Activated effector memory CD4-positive, alpha-beta T cell treated with anti-CD3 and anti-CD28 coated beads, Interleukin-2, amount 50 U/mL, for 16 hours (primary cell): ENCODE measurements at places on chromosomes 7 and 10.

GRCh38 chr7:158018098-158018762 lies 569.4 kb downstream of the PTPRN2 start:
- DNase-seq: peak; percentile 19

DNA sequence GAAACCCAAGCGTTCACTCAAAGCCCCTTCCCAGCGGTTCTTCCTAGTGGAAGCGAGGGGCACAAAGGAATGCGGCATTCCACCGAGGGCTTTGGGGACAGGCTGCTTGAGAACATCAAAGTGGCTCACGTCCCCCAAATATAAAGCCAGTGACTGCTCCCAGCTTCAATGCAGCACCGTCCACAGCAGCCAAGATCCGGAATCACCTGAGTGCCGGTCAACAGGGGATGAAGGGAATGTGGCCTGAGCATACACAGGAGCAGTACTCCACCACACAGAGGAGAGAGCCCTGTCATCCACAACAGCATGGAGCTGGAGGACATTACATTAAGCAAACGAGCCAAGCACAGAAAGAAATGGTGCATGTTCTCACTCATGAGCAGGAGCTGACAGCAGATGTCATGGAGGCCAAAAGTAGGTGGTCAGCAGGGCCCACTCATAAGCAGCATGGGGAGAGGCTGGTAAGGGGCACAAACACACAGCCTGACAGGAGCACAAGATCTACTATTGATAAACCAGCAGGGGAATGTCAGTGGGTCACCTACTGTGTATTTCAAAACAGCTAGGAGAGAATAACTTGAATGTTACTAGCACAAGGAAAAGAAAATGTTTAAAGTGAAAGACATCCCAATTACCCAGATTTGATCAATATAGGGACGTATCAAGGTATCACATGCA lies 79.5 kb downstream of the DIP2C start:
- DNase-seq: no peak

GRCh38 chr7:1440620-1441019 lies 18.6 kb downstream of the MICALL2 start:
- DNase-seq: no peak

DNA sequence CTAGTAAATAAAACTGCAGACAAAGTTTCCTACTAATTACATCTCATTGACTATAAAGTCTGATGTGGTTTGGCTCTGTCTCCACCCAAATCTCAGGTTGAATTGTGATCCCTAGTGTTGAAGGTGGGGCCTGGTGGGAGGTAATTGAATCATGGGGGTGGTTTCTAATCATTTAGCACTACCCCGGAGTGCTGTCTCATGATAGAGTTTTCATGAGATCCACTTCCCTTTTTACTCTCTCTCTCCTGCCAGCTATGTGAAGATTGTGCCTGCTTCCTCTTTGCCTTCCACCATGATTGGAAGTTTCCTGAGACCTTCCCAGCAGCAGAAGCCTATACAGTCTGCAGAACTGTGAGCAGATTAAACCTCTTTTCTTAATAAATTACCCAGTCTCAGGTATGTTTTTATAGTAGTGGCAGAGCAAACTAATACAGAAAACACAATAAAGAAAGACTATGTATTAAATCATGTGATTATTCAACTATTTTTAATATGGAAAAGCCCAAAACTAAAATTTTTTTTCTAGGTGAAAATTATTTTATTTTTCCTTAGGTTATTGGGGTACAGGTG lies 232.1 kb downstream of the FZD1 start:
- DNase-seq: no peak

- DNase-seq: peak; percentile 48
Measured at GRCh38 chr10:86107131-86107530, 259.5 kb downstream of the GRID1 start.

DNA sequence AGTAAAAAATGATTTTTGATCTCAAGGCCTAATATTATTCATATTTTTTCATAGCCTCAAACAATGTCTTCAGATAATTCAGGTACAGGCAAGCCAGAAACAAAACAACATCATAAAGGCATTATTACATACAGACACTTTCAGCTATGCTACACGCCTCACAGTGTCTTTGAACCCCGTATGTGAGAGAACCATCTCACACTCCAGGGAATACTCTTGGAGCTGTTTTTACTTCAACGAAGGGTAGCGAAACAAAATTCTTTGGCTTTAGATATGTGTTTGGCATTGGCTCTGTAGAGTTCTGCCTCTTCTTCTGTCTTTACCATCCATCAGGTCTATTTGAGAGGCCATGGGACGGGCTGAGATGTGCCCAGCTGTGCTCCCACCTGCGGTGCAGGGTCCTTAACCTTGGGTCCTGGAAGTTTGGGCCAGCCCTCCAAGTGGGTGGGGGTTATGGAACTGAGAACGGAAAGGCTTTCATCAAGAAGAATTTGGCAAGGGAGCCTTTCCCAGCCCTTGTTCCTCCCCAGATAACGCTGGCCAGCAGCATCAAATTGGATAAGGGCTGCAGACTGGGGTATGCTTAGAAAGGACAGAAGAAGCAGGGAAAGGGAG lies 276.9 kb downstream of the TCF7L2 start:
- DNase-seq: no peak

DNA sequence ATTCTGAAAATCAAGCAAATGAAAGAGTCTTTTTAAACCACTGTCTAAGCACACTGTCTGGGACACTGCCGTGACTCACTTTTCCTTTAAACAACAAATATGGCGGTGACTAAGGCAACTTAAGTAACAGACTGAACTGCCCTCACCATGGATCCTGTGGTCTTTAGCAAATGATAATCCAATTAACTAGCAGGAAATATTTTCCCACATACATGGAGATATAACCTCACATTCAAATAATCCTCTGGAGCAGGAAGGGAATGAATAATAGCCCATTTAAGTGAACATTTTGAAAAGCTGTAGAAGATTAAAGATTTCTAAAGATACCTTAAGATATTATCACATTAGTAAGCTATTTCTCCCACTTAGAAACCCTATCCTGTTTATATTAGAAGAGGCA lies 40.3 kb upstream of the LRRC17 start:
- DNase-seq: no peak

DNA sequence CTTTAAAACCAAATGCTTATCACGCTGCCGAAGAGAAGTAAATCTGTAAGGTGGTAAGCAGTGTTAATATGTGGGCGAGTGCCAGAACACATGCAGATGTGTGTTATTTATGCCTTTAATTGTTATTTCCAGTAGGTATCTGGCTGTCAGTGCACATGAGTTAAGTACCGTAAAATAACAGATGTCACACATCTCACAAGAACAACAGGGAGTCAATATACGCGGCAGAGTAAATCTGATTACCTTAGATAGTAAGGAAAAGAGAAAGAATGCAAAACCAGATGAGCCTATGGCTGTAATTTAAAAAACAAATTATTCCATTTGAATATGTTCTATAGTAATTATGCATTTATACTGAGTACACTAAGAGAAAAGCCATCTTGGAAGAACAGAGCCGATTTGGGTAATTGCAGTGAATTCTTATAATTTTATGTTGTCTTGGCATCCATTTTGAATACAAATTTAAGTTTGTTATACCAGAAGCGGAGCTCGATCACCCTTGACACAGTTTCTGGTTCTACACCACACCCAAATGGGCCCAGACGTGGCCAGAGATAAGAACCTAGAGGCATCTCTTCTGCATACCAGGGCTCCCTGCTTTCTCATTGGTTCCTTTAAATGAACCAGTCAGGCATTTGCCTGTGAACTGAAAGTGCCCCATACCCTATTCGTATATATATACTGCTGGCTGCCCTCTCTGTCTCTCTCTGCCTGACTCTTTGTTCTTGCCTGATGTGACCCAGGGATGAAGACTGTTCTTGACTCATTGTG lies 34.8 kb downstream of the DNAJB9 start:
- DNase-seq: no peak

GRCh38 chr7:1223196-1223981 lies 9.3 kb upstream of the UNCX start:
- no peak for DNase-seq

DNA sequence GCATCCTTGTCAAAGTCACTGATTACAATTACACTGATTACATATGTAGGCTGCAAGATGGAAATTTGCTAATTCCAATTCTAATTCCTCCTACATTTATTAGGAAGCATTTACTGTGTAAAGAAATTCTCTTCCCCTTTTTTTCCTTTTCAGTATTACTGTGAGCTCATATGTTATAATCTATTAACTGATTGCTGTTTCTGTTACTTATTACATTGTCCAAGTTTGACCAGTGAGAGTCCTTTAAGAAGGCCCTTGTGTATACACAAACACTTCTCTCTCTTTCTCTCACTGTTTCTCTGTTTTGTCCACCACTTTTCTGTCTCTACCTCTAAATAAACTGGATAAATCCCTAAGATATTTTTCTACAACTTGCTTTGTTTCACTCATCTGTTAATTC lies 31.5 kb downstream of the PHF14 start:
- DNase-seq: no peak

DNA sequence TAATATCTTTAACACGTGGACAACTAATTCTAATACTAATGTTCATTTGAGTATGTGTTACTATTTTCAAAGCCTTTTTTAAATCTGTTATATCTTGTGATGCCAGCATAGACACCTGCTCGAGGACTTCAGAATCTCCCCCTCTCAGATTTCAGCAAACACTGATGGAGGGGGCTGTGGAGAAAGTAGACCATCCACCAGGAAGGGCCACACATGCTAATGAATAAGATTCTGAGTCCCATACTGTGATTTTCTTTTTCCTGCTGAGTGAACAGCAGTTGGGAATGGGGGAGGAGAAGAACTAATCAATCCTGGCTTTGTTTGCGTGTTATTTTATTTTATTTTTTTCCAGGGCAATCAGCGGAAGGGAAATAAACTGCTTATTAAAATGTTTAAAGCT lies 157.9 kb upstream of the CSTF2T start:
- DNase-seq: no peak

DNA sequence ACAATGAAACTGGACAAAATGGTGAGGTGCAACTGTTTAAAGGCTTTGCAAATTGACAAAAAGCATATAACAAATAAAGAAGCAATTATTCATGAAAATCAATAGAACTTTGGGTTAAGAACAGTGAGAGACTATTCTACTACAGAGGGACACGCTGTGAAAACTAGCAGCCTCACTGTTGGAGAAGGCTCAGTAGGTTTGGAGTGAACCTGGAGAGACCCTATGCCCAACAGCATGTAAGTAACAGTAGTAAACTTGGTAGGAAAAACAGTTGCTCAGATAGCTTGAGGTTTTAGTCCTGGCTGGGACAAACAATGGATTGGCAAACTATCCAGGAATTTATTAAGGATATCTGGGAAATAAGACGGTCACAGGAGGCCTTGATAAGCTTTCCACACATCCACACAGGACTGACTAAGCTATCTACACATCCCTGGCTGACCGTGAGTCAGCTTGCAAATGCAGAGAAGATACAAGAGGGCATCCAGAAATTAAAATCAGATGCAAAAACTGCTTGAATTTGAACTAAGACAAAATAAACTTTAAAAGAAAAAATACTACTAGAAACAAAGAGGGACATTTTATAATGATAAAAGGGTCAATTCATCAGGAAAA lies 15.9 kb downstream of the FAM149B1 start:
- DNase-seq: no peak

DNA sequence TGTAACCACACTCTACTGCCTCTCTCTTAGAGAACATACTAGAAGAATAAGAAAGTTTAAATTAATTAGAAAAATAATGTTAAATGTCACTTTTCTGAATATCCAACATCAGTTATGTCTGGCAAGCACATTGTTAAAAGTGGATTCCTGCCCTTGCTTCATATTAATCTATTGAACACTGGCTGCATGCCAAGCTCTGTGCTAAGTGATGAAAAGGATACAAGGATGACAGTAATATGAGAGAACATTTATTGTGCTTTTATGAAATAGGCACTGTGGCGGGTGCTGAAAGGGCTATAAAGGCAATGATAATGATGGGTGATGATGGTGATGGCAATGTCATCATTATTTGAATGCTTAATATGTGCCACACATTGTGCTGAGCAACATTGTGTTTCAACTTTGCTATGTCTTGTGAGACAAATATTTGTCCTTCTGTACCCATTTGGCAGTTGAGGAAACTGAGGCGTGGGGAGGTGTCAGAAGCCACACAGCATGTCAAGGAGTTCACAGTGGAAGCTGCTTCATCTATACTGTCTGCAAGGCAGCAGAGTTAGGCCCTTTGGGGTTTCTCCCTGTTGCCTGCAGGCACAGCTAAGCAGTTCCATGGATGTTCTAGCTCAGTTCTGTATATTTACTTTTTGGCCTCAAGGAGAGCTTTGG lies 64.2 kb upstream of the RAPGEF5 start:
- DNase-seq: no peak

- DNase-seq: no peak
Measured at GRCh38 chr7:106034383-106034782, 71.3 kb downstream of the CDHR3 start.

DNA sequence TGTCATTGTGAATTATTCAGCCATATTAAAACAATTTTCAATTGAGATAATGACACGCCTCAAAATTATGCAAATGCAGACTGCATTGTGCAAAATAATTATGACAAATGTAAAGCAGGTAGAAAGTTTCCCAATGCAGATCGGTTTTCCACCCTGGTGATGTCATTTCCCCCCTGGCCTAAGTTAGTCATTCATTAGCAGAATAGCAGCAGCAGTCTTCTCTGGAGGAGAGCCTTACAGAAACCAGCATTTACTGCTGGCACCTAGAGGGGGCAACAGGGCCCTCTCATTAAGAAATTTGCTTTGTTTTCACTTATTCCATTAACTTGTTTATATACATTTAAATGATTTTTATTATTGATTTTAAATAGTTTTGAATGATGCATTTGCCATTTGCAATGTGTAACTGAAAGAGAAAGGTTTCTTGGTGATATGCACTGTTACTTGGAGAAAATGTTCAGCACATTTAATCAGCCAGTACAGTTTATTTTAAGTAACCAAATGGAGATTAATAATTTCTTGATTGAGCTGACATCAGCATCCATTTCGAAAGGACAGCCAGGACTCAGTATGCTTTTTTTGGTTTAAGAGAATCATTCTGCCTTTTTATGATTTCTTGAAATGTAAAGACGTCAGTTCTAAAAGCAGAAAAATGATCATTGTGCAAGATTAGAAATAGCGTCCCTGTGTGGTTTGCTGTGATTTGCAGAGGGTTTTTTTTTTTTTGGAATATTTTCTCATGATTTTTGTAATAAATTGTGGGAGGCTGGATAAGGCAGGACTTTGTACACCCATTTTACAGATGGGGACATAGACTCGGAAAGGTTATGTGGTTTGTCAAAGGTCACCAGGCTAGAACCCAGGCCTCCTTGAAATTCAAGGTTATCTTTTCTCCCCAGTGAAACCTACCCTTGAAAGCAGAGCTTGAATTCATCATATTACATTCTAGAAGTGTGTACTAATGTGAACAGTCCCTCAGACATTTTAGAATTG lies 3.5 kb downstream of the ARID5B start:
- peak; percentile 82 for DNase-seq

DNA sequence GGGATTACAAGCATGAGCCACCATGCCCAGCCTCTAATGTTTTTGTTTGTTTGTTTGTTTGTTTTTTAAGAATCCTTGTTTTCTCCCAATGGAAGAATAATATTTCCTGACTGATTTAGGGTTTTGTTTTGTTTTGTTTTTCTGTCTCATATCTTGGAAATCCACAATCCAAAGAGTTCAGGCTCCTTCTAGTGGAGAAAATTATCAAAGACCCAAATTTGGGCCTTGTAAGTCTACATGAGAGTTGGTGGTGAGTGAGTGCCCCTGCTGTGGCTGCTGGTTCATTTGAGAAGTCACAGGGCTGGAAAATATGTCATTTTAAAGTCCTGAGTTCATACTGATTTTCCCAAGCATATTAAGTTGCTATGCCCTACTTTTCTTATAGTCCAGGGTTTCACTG lies 33.5 kb upstream of the KLHL7 start:
- DNase-seq: no peak

- DNase-seq: no peak
Measured at GRCh38 chr10:15035385-15036301, 8.1 kb upstream of the OLAH start.

- DNase-seq: no peak
Measured at GRCh38 chr7:117777335-117778142, 95.7 kb downstream of the CTTNBP2 start.
